ENCODE measurements at places on chromosomes 1 and 21. TPM values are rescaled to one million over a fixed set of nuclear protein-coding genes. Genes with fewer than 3 reads are reported as not detected.

Gene GPR3
- total RNA-seq = 0.32 TPM

Gene STUM
- total RNA-seq = 1.0 TPM

Gene DR1
- 48.7 TPM for total RNA-seq

Gene NPHS2
- not detected for total RNA-seq

Gene SPRR3
- not detected for total RNA-seq

Gene MPC2
- total RNA-seq = 203 TPM

Gene C1orf74
- total RNA-seq = 2.9 TPM

Gene RABGAP1L
- total RNA-seq = 87.0 TPM

Gene SPATA1
- total RNA-seq = 1.3 TPM

Gene FCGR3A
- total RNA-seq = 3.2 TPM

Gene DMRTA2
- not detected for total RNA-seq

Gene FAM3B
- 0.90 TPM for total RNA-seq

Gene SLC45A1
- 0.42 TPM for total RNA-seq

Gene PADI1
- 0.50 TPM for total RNA-seq

Gene FCGR1A
- 1.1 TPM for total RNA-seq

Gene ETS2
- 110 TPM for total RNA-seq

Gene KLF17
- total RNA-seq = not detected

Gene SUSD4
- total RNA-seq = 0.15 TPM

Gene BEST4
- 58.9 TPM for total RNA-seq

Gene LINGO4
- total RNA-seq = 0.12 TPM

Gene OLIG2
- not detected for total RNA-seq

Gene PRAMEF13
- not detected for total RNA-seq

Gene ZBED6
- total RNA-seq = 33.9 TPM

Gene KLF18
- total RNA-seq = not detected
